ENCODE measurements at places on chromosomes 12 and 14. TPM values are rescaled to one million over a fixed set of nuclear protein-coding genes. Genes with fewer than 3 reads are reported as not detected.

The KCNH3 gene
- total RNA-seq = 0.31 TPM

DNA sequence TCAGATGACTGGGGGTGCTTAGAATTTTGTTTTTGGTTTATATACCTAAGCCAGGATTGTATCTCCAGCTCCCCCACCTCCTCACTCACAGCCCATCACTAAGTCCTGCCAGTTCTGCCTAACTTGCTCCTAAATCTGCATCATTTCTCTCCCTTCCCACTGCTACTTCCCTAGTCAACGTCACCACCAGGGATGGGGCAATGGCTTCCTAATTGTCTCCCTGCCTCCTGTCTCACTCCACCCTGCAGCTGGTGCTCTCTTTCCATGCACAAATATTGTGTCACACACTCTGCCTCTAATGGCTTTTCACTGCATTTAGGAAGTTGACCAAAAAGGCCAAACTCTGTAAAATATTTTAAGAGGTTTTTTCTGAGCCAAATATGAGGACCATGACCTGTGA is 11.5 kb downstream of the OAS2 start:
- H3K27ac ChIP-seq = no peak overlapping the region
- no peak overlapping the region for H3K4me3 ChIP-seq
- no peaks in the 10 kb centered on the region for H3K4me1 ChIP-seq
- no peaks in the 10 kb centered on the region for H3K27me3 ChIP-seq

DNA sequence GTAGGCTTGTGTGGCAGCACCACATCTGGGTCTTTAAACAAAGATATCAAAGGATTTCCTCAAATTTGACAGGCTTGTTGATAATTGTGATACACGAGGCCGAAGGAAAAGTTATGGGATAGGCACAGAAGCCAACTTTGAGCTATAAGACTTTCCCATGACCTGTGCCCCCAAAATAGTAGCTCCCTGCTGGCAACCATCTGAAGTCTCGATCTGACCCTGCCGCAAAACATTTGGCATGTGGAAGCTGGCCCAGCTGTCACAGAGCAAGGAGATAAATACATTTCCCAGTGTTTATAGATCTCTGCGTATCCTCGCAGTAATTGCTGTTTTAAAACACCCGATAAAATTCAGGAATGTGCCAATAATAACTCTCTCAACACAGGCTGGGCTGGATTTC is 26.4 kb upstream of the RGS6 start:
- peaks cover 5% of the 10 kb centered on the region for H3K4me1 ChIP-seq
- no peak overlapping the region for H3K27ac ChIP-seq
- H3K27me3 ChIP-seq = no peaks in the 10 kb centered on the region
- H3K4me3 ChIP-seq = no peak overlapping the region

DNA sequence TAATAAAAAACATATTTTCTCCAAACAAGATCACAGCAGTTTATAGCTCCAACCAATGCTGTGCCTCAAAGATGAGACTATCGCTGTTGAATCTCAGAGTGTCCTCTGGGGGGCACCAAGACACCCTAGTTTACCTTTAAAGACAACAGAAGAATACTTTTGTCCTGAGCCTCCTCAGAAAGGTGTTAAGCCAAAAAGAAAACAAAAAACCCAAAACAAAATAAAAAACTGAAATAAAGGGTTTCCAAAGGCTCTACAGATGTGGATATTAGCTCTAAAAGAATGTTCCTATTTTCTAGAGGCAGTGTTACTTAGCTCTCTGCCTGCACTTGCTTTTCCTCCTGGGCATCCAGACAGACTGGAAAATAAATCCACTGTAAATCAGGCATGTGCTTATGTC is 86.9 kb upstream of the TTC7B start:
- no peaks in the 10 kb centered on the region for H3K4me1 ChIP-seq
- H3K27ac ChIP-seq = no peak overlapping the region
- peaks cover 37% of the 10 kb centered on the region for H3K36me3 ChIP-seq
- no peaks in the 10 kb centered on the region for H3K27me3 ChIP-seq
- H3K4me3 ChIP-seq = no peak overlapping the region
- ATAC-seq = peak; percentile 68

GRCh38 chr12:38771871-38772270 is 133.5 kb downstream of the CPNE8 start:
- ATAC-seq = no peak
- H3K4me1 ChIP-seq = no peaks in the 10 kb centered on the region
- no peaks in the 10 kb centered on the region for H3K27me3 ChIP-seq
- H3K36me3 ChIP-seq = no peaks in the 10 kb centered on the region
- no peak overlapping the region for H3K27ac ChIP-seq
